ENCODE measurements at places on chromosomes 1 and 21. TPM values are rescaled to one million over a fixed set of nuclear protein-coding genes. Genes with fewer than 3 reads are reported as not detected.

The CLDN14 gene
- not detected for total RNA-seq

The OR14I1 gene
- total RNA-seq = not detected

The PTAFR gene
- total RNA-seq = 3.5 TPM

DNA sequence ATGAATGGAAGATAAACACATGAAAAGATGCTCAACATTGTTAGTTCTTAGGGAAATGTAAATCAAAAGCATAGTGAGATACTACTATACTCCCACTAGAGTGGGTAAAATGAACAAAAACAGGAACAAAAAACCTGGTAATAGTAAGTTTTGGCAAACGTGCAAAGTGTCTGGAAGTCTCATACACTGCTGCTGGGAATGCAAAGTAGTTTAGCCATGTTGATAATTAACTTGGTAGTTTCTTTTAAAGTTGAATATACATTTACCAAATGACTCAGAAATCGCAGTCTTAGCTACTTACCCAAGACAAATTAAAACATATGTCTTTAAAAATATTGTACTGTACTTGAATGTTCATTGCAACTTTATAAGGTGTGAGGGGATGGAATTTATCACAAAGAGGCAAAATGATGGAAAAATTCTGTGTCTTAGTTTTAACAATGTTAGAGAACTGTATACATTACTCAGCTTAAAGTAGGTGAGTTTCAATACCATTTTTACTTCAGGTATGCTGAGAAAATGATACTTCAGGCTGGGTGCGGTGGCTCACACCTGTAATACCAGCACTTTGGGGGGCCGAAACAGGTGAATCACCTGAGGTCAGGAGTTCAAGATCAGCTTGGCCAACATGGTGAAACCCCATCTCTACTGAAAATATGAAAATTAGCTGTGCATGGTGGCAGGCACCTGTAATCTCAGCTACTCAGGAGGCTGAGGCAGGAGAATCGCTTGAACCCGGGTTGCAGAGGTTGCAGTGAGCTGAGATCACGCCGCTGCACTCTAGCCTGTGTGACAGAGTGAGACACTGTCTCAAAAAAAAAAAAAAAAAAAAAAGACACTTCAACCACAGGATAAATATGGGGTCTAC lies 102.3 kb downstream of the PDE4B start:
- H3K36me3 ChIP-seq = no peaks in the 10 kb centered on the region
- no peak overlapping the region for H3K27ac ChIP-seq
- no peaks in the 10 kb centered on the region for H3K27me3 ChIP-seq
- H3K4me3 ChIP-seq = no peak overlapping the region
- no peaks in the 10 kb centered on the region for H3K4me1 ChIP-seq
- no peak for DNase-seq

GRCh38 chr21:45864436-45864835 lies 117.1 kb upstream of the COL6A1 start:
- no peak for DNase-seq
- H3K36me3 ChIP-seq = no peaks in the 10 kb centered on the region
- no peak overlapping the region for H3K27ac ChIP-seq
- H3K4me1 ChIP-seq = no peaks in the 10 kb centered on the region
- H3K4me3 ChIP-seq = no peak overlapping the region

Measured in stomach (tissue), 19 donors.